ENCODE measurements at places on chromosomes 11 and 22.

GRCh38 chr22:38881464-38881871, 9.5 kb upstream of the CBX6 start:
- peak; percentile 96 for DNase-seq

DNA sequence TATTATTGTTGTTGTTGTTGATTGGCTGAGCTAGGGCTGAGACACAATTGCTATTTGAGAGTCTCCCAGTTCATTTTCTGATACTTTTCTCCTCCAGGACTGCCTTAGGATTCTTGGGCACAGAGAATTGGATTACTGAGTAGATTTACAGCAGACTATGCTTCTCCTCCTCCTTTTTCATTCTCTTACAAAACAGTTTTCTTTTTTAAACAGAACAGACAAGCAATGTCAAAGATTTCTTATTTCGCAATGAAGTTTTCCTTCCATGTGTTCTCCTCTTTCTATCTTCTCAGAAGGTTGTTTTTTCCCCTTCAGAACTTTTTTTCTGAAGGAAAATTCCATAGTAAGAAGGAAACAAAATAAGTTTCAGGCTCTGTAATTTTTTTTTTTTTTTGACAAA, 19.8 kb upstream of the TIMP3 start:
- peak; percentile 43 for DNase-seq

DNA sequence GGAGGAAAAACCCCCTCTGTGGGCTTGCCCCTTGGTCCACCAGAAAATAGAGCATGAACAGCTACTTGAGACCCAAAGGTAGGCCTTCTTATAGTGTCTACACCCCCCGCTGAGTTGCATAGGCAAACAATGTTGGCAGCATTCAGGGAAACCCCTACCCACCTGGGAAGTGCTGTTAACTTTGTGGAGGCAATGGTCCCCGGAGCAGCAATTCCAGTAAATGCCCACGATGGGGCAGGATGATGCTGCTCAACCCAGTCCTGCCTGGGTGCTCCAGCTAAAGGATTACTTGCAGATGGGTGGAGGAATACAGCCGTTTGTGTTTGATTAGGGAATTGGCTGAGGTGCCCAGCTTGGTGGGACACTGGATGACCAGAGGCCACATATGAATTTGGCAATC, 381.3 kb upstream of the ANO5 start:
- no peak for DNase-seq

DNA sequence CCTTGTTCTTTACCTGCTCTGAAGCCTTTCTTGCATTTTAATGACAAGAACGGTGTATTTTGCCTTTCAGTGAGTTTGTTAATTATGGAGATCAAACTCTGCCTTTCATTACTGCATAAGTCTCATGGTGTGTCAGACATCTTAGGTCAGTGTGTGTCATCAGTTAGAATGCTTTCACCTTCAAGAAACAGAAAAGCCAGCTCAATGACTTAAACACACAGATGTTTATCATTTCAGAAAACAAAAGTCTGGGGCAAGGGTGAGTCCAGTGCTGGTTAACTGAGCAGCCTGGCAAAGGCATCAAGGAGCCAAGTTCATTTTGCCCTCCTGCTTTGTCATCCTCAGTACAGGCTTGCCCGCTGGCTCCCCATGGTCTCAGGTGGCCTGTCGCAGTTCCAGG, 54.5 kb downstream of the PACS1 start:
- peak; percentile 40 for DNase-seq

Measured in fibroblast of the aortic adventitia (primary cell).